ENCODE measurements at places on chromosomes 1 and 21.
A peak's percentile ranks its signal among the peaks of the same experiment; 100 is the strongest.

DNA sequence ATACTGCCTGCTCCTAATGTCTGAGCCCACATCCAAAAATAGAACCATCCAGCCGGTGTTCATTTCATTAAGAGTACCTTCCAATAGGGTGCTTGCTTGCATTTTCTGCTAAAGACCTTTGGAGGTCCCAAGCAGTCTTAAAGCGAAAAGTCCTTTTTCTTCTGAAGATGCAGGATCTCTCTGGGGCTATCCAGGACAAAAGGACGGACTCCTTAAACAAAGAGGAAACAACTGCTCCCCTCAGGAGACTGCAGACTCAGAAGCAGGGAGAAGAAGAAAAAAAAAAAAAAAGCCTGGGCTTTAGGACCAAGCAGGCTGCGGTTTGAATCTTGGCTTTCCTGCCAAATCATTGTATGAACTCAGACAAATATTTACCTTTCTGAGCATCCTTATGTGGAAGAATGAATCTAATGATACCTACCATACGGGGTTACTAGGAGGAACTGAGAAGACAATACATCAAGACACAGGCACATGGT lies 204.0 kb downstream of the PLPP3 start:
- DNase-seq: no peak

GRCh38 chr1:93450321-93450720 lies 2.4 kb downstream of the FNBP1L start:
- DNase-seq: no peak

GRCh38 chr1:168116327-168116799 lies 20.4 kb downstream of the GPR161 start:
- DNase-seq: no peak

DNA sequence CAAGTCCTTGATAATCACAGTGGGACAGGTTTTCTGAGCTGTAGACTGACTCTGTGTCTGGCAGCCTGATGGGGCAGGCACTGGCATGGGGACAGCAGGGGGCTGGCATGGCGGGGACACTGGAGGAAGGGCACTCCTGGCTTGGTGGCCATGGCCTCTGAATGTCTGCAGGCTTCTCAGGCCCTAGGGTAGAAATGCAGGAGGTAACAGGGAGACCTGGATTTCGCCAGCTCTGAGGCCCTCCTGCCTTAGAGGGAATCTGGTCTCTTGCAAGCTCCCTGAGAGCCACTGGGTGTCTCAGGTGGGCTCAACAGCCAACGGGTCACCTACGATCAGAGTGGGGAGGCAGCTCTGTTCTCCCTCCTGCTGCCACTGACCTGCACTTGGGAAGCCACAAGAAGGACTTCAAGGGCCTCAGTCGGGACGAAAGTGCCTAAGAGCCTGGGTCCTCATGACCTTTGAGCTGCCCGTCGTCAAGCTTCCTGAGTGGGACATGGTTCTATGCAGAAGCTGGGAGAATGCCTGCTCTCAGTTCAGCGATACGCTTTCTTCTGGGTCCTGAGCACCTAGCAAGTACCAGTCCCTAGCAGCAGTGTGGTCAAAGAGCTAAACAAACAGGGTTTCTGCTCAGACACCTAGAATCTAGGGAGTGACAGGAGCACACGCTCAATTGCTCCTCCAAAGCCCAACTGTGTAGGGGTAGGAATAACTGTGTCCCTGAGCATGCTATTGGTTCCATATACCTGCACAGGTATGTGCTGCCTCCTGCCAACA lies 569.0 kb downstream of the PTPRU start:
- DNase-seq: no peak

GRCh38 chr1:232878086-232878485 lies 72.3 kb upstream of the NTPCR start:
- no peak for DNase-seq

- no peak for DNase-seq
These were observed 4.0 kb downstream of the PHC2 start for GRCh38 chr1:33426916-33427315.

DNA sequence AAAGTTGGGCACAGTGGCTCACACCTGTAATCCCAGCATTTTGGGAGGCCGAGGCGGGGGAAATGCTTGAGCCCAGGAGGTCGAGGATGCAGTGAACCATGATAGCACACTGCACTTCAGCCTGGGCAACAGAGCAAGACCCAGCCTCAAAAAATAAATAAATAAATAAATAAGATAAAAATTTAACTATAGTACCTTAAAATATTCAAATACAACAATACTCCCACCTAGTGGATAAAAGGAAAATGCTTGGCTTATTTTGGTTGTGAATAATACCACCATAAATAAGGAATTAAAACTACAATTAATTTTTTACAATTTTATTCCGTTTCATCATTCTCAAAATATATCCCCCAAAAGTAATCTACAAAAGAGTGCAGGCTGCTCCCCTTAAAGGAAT lies 8.1 kb downstream of the PSMG1 start:
- DNase-seq: no peak

GRCh38 chr1:111204201-111204982 lies 3.9 kb upstream of the DENND2D start:
- DNase-seq: peak; percentile 67

- no peak for DNase-seq
These were observed 164.3 kb downstream of the SETD4 start for GRCh38 chr21:35896060-35896459.

Measured in activated naive CD4-positive, alpha-beta T cell treated with anti-CD3 and anti-CD28 coated beads, Interleukin-2, amount 50 U/mL, for 16 hours (primary cell).